ENCODE measurements at places on chromosomes 5 and 9.

- no peak for DNase-seq
Observed at GRCh38 chr9:38036359-38037084, 32.5 kb downstream of the SHB start.

DNA sequence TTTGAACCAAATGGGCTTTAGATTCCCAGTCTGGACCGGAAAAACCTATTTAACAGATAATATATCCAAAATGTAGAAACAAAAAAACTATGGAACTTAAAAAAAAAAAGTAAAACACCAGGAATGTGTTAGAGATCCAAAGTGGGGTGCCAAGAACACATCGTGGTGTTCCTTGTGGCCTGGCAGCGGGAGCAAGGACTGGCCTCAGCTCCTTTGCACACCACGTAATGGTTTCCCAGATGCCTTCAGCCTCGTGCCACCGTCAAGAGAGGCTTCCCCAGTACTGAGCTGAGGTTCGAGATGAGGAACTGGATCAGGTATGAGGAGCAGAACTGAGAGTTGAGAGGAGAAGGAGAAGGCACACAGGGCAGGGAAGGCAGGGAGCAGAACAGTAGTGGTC is 3.5 kb downstream of the ASPN start:
- no peak for DNase-seq

- DNase-seq: no peak
Observed at GRCh38 chr5:53425687-53426511, 54.5 kb upstream of the FST start.

DNA sequence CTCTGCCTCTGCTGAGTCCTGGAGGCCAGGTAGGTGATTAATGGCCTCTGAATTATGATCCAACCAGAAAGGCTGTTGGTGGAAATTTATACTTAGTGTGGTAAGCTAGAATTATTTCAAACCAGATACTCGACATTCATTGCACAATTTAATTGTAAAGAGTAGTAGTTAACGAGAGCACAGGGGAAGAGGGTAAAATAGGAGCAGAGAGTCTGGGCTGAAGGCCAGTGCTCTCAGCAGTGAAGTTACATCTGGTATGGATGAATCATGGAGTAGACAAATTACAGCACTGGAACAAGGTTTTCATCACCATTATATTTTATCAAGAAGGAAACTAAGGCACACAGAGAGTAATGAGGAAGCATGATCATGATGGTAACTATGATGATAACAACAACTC is 92.5 kb downstream of the TLR4 start:
- DNase-seq: no peak

DNA sequence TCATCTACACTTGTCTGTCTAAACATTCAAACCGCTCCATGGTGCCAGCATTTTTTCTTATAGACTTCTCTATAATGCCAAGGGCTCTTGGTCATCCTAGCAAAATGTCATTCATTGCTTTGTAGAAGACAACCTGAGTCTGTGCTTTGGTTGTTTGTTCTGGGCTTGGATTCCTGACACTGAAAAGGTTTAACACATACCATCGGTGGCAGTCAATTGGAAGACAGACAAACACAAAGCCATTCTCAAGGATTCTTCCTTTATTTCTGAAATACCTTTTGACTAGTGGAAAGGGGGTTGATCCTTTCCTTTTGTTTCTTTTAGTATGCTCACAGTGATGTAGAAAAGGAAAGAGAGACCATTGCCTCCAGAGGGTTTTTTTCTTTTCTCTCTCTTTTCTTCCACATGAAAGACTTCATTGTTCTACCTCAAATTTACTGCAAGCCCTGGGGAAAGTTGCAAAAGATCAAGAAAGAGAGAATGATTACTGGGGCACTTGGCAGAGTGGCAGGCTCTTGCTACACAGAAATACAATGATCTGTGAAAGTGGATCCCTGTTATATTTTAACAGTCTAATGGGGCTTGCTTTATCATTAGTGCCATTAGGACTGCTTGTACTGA is 66.4 kb upstream of the TMC1 start:
- DNase-seq: no peak

DNA sequence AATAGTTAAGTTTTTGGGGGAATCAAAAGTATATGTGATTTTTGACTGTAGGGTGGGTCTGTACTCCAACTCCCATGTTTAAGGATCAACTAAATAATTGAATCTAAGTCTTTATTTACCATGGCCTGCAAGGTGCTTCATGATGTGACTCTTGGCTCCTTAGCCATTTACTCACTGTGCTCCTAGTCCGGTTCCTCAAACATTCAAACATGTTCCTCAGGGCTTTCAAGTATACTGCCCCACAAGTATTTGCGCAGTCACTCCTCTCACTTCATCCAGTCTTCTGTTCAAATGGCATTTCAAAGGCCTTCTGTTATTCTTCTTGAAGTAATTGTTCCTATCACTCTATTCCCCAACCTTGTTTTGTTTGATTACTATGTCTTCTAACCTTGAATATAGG is 16.4 kb downstream of the SMC2 start:
- DNase-seq: no peak

GRCh38 chr9:36165826-36166167 is 3.4 kb upstream of the CCIN start:
- DNase-seq: no peak

DNA sequence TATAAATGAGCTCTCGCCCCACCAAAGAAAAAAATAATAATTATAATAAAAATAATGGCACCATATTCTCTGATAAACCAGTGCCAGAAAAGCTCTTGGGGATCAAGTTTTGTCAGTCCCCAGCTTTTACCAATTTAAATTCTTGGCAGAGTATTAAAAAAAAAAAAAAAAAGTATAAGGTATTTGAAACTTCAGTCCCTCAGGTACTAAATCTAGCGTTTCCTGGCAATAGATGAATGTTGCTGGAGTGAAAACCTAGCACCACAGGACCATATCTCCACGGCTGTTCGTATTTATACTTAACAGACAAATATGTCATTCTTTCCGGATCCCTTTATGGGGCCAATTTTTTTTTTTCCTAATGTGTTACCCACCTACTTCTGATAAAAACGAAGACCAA is 646.2 kb downstream of the CCDC171 start:
- DNase-seq: no peak

GRCh38 chr9:119418721-119419120 is 49.5 kb upstream of the BRINP1 start:
- no peak for DNase-seq

DNA sequence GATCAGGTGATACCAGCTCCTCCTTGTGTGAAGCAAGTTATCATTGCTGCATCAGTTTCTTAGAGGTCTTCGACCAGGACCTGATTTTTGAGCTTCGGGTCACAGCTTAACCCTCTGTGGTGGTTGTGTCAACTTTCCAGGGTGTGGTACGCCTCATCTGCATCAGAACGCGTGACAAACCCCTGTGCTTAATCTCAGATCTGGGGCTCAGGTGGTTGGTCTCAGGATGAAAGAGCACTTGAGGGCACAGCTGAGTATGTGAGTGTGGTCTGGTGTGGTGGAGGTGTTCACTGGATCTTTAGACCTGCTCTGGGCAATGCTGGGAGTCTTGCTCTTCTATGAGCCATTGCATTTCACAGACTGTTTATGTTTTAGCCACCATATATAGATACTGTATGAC is 64.1 kb downstream of the OSTF1 start:
- peak; percentile 14 for DNase-seq

DNA sequence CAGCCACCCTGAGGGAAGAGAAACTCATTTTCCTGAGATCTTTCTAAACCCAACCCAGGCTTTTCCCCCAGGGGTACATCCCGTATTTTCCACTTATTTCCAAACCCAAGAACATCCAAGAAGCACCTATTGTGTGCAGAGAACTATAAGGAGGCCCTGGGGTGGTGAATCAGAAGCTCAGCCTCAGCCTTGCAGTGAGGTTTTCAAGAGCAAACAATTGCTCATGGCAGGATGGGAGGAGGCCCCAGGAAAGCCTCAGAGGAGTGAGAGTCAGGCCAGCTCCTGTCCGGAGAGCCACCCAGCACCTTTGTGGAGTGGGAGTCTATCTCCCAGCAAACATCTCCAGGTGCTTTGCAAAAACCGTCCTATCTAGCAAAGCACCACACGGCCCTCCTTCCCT is 19.2 kb downstream of the NIPAL4 start:
- DNase-seq: no peak

- DNase-seq: no peak
Observed at GRCh38 chr5:203246-203930, 12.1 kb downstream of the LRRC14B start.

GRCh38 chr9:110069326-110070248 is 138.4 kb downstream of the C9orf152 start:
- no peak for DNase-seq

- DNase-seq: no peak
Observed at GRCh38 chr5:66344544-66344943, 200.4 kb downstream of the SREK1 start.

GRCh38 chr5:13133951-13134350 is 810.5 kb downstream of the DNAH5 start:
- DNase-seq: no peak

DNA sequence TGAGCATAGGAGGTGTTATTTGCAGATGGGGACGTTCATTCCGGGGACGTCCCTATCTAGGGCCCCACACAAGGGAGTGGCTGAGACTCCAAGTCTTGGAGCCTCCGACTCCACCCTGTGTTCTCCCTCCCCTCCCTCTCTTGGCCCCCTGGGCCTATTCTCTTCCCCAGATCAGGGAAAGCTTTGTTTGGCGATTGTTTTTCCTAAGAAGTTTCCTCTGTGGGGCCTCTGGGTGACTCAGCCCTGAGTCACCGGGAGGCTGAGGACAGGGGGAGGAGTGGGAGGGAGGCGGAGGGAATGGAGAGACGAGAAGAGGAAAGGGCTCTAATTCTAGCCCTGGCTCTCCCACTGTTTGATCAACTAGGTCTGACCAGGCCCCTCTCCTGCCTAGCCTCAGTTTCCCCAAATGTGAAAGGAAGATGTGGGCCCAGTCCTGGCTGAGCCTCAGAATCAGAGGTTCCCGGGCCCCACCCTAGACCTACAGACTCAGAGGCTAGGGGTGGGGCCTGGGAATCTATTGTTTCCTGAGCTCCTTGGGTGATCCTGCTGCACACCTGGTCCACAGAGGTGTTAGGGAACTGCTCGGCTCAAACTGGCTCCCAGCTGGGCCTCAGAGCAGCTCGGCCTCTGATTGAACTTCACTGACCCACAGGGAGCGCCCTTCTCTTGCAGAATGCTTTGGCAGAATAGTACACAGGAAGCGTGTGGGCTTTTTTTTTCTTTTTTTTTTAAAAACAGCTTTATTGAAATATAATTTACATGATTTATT is 19.2 kb downstream of the GSN start:
- DNase-seq: no peak

GRCh38 chr9:83247732-83248131 is 184.8 kb upstream of the RASEF start:
- DNase-seq: no peak

- no peak for DNase-seq
Observed at GRCh38 chr5:80125022-80125961, 90.1 kb downstream of the THBS4 start.

DNA sequence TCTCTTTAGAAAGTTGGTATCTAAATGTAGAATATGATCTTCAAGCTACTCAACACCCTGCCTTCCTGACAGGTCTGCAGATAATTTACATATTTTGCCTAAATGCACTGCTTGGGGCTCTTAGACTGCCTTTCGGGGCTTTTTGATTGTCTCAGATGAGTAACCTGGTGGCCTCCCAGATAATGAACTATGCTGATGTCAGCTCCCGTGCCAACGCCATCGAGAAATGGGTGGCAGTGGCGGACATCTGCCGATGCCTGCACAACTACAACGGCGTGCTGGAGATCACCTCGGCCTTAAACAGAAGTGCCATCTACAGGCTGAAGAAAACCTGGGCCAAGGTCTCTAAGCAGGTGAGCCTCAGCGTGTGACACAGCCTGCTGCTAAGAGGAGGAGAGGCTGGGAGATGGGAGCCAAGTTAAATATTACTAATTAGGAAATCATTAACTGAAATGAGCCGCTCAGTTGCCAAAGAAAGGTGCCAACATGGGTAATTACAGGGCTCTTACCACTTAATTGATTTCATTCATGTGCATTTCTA is 20.8 kb upstream of the CKMT2 start:
- no peak for DNase-seq

GRCh38 chr5:77333451-77334123 is 123.1 kb downstream of the PDE8B start:
- no peak for DNase-seq

GRCh38 chr5:125411071-125411743 is 664.8 kb upstream of the ZNF608 start:
- no peak for DNase-seq

DNA sequence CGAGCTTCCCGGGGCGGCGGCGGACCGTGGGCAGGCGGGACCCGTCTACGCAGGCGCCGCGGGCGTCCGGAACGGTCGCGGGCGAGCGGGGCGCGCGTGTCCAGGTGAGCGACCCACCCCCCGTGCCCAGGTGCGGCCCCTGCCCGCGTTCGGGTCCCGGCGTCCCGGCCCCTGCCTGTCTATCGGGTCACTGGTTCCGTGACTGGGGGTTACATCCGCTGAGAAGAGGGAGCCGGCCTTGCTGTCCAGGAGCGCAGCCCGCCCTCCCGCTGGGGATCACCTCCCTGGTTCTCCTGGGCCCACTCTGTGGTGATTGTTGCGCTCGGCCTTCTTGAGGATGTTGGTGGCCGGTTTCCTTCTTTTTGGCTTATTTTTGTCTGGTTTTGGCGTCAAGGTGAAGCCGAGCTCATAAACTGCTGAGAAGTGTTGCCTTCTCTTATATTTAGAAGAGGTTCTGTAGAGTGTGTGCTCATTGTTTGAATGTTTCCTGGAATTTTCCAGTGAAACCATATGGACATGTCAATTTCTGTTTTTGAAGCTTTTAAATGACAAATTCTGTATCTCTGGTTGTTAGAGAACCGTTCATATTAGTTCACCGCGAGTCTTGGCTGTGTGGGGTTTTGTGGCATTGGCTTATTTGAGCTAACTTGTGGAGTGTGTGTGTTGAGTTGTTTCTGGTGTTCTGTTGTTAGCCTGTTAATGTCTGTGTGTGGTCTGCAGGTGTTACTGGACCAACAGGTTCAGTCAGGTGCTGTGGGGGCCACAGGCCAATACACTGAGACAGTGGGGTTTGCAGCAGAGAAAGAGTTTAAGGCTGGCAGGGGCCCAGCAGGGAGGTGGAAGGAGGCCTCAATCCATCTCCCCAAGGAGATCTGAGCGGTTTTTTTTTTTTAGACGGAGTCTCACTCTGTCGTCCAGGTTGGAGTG is 621 bp downstream of the CEP72 start:
- DNase-seq: no peak

All from activated CD8-positive, alpha-beta memory T cell treated with anti-CD3 and anti-CD28 coated beads for 1 hour (primary cell).